Muscle of leg (tissue), 16 donors: ENCODE measurements at places on chromosomes 16 and 17. TPM values are rescaled to one million over a fixed set of nuclear protein-coding genes. Genes with fewer than 3 reads are reported as not detected.

- no peak for DNase-seq
- H3K4me3 ChIP-seq: no peak overlapping the region
- no peaks in the 10 kb centered on the region for H3K4me1 ChIP-seq
- no peak overlapping the region for H3K27ac ChIP-seq
Measured at GRCh38 chr16:49000594-49000993, 281.0 kb downstream of the CBLN1 start.

- H3K36me3 ChIP-seq: no peaks in the 10 kb centered on the region
- H3K27ac ChIP-seq: no peak overlapping the region
- H3K4me1 ChIP-seq: peaks cover 17% of the 10 kb centered on the region
Measured at GRCh38 chr16:73215678-73216377, 167.9 kb upstream of the ZFHX3 start.

- H3K27ac ChIP-seq: no peak overlapping the region
- no peaks in the 10 kb centered on the region for H3K36me3 ChIP-seq
- H3K4me1 ChIP-seq: no peaks in the 10 kb centered on the region
- no peak for DNase-seq
- no peaks in the 10 kb centered on the region for H3K27me3 ChIP-seq
Measured at GRCh38 chr17:14813649-14814370, 451.3 kb downstream of the PMP22 start.

GRCh38 chr17:57517273-57517631, 227.8 kb downstream of the CCDC182 start:
- peaks cover 38% of the 10 kb centered on the region for H3K4me1 ChIP-seq
- no peak overlapping the region for H3K4me3 ChIP-seq
- H3K36me3 ChIP-seq: no peaks in the 10 kb centered on the region
- DNase-seq: no peak
- peak overlapping the region; percentile 14 for H3K27ac ChIP-seq

- H3K4me3 ChIP-seq: no peak overlapping the region
- no peak overlapping the region for H3K27ac ChIP-seq
- no peaks in the 10 kb centered on the region for H3K36me3 ChIP-seq
- no peaks in the 10 kb centered on the region for H3K27me3 ChIP-seq
- DNase-seq: no peak
Measured at GRCh38 chr16:12324152-12324551, 347.6 kb downstream of the SNX29 start.

- peak; percentile 19 for DNase-seq
- H3K27ac ChIP-seq: no peak overlapping the region
- no peaks in the 10 kb centered on the region for H3K27me3 ChIP-seq
- no peaks in the 10 kb centered on the region for H3K36me3 ChIP-seq
- H3K4me3 ChIP-seq: no peak overlapping the region
- no peaks in the 10 kb centered on the region for H3K4me1 ChIP-seq
Measured at GRCh38 chr17:55496094-55496881, 15.0 kb downstream of the SMIM36 start.

DNA sequence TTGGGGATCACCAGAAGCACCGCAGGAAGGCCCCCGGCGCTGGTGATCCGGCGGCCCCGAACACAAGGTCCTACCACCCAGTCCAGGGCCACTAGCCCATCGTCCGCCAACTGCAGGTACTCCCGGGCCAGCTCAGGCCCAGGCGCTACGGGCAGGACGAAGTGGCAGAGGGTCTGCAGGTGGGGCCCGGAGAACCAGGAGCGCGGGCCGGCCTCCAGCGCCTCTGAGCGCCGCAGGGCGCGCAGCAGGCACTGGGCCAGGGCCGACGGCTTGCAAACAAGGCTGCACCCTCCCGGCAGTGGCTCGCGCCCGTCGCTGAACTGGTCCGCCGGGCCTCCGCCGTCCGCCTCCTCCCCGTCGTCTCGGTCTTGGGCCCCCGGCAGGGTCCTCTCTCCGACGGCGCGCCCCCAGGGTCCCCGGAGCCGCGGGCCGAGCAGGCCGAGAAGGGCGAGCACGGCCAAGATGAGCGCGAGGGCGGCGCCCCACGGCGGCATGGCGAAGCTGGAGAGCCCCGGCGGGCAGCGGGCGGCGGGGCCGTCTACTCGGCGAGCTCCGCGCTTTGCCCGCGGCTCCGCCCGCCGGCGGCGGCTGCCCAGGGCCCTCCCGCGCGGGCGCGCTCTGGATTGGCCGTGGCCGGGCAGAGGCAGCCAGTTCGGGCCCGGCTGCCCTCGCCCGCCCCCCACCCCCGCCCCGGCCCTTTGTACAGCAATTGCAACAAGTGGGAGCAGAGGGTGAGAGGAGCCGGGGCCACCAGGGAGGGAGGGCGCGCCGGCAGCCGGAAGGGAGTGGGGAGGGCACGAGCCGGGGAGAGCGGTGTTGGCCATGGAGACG, at the start of gene ABHD15:
TSS of gene ABHD15 (minus strand) at position 565 of the 831 bp plus-strand sequence. CDS start at position 494, 71 bp downstream.
- peaks cover 43% of the 10 kb centered on the region for H3K4me1 ChIP-seq
- peak; percentile 72 for DNase-seq
- H3K27ac ChIP-seq: peak within 1 kb of the TSS; percentile 87
- peaks cover 25% of the 10 kb centered on the region for H3K27me3 ChIP-seq

- no peak overlapping the region for H3K27ac ChIP-seq
- no peak for DNase-seq
- no peaks in the 10 kb centered on the region for H3K27me3 ChIP-seq
- H3K36me3 ChIP-seq: no peaks in the 10 kb centered on the region
- no peaks in the 10 kb centered on the region for H3K4me1 ChIP-seq
Measured at GRCh38 chr16:73750639-73751038, 546.0 kb upstream of the PSMD7 start.

CACNG3 gene
- not detected for total RNA-seq

GRCh38 chr16:56657555-56658326, at the start of gene MT1F:
MT1F (plus strand) TSS chr16:56657959; CDS start chr16:56658059, 100 bp downstream.
- peak; percentile 28 for DNase-seq
- peaks cover 19% of the 10 kb centered on the region for H3K4me1 ChIP-seq

KNOP1 gene
- 23.5 TPM for total RNA-seq

DNA sequence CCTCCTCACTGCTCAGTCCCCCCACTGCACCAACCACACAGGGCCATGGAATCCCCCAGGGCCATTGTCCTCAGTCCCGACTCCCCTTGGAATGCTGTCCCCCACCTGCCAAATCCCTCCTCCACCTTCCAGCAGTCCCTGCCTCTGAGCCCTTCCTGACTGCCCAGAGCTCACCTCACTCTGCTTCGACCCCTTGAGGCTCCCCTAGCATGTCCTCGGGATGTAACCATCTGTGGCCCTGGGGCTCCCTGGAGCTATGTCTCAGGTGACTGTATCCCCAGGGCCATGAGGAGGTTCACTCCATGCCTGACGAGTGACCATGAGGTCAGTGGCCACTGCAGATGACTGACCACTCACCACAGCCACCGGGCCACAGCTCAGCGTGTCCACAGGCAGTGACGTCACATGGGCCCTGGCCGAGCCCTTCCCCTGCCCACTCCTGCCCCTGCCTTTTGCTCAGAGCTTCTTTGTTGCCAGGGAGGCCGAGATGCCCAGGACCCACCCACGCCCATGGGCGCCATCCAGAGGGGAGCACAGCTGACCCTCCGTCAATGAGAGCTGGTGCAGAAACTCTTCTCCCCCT, 7.7 kb upstream of the PIEZO1 start:
- H3K27me3 ChIP-seq: peaks cover 43% of the 10 kb centered on the region
- H3K27ac ChIP-seq: no peak overlapping the region
- no peak overlapping the region for H3K4me3 ChIP-seq
- H3K36me3 ChIP-seq: no peaks in the 10 kb centered on the region
- no peak for DNase-seq

GRCh38 chr16:1453316-1453715, 9.0 kb upstream of the CCDC154 start:
- no peaks in the 10 kb centered on the region for H3K27me3 ChIP-seq
- no peak overlapping the region for H3K27ac ChIP-seq
- DNase-seq: no peak
- H3K4me1 ChIP-seq: no peaks in the 10 kb centered on the region
- peaks cover 83% of the 10 kb centered on the region for H3K36me3 ChIP-seq
- no peak overlapping the region for H3K4me3 ChIP-seq

DNA sequence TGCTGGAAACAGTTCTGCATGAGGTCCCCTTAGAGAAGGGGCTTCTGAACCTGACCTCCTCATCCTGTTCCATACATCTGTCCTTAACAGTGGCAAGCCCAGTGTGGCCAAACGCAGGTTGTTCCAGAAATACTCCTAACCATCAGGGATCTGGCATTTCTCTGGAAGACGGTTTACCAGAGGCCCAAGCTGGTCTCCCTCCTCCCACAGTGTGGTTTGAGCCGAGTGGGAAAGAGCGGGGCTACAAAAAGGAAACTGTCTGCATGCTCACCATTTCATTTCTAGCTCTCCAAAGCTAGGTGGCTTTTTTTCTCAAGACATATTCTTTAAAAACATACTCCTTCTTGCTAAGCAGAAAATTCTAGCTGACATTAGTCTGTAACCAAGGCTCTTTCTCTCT, 6.0 kb downstream of the MXRA7 start:
- no peak overlapping the region for H3K4me3 ChIP-seq
- no peak for DNase-seq
- H3K36me3 ChIP-seq: no peaks in the 10 kb centered on the region
- H3K27me3 ChIP-seq: no peaks in the 10 kb centered on the region
- no peak overlapping the region for H3K27ac ChIP-seq
- H3K4me1 ChIP-seq: peaks cover 51% of the 10 kb centered on the region

PRSS53 gene
- total RNA-seq: 11.5 TPM

GRCh38 chr16:72877374-72878028, 170.4 kb downstream of the ZFHX3 start:
- no peak overlapping the region for H3K27ac ChIP-seq
- no peak overlapping the region for H3K4me3 ChIP-seq
- H3K27me3 ChIP-seq: no peaks in the 10 kb centered on the region

WNT3 gene
- total RNA-seq: 1.9 TPM

- H3K36me3 ChIP-seq: peaks cover 19% of the 10 kb centered on the region
- DNase-seq: no peak
- no peak overlapping the region for H3K4me3 ChIP-seq
Measured at GRCh38 chr17:75273977-75274708, 3.1 kb upstream of the MIF4GD start.

TPSG1 gene
- total RNA-seq: not detected

TP53TG3B gene
- total RNA-seq: not detected

KRTAP2-3 gene
- not detected for total RNA-seq

DNA sequence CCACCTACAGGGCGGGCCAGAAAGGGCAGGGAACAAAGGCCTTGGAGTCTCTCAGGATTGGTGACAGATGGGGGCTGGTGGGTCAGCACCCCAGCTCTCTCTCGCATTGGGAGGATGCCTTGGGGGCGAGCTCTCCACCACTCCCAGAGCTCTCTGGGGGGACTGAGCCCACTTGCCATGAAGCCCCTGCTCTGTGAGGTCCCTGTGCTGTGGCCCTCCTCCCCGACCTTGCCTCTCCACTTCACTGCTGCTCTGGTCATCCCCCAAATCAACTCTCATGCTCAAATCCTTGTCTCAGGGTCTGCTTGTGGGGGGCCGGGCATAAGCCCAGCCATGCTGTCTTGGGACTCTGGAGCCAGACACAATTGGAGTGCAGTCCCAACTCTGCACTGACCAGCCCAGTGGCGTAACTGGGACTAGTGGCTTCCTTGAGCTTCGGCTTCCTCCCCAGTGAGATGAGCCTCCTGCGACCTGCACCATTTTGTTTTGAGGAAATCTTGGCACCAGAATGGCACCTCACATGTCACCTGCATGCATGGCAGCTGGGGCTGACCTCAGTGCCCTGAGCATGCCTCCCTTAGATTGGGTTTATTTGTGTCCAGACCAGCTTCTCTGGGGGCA, 184.5 kb downstream of the IRF8 start:
- H3K27ac ChIP-seq: no peak overlapping the region
- H3K27me3 ChIP-seq: peaks cover 56% of the 10 kb centered on the region
- H3K36me3 ChIP-seq: no peaks in the 10 kb centered on the region
- H3K4me1 ChIP-seq: no peaks in the 10 kb centered on the region
- no peak for DNase-seq

DHRS7C gene
- 143 TPM for total RNA-seq

- DNase-seq: no peak
- no peaks in the 10 kb centered on the region for H3K4me1 ChIP-seq
- no peaks in the 10 kb centered on the region for H3K36me3 ChIP-seq
- H3K4me3 ChIP-seq: no peak overlapping the region
- H3K27me3 ChIP-seq: peaks cover 9% of the 10 kb centered on the region
Measured at GRCh38 chr17:36674278-36674650, 72.9 kb downstream of the MRM1 start.

SLFN14 gene
- total RNA-seq: 0.22 TPM

DNA sequence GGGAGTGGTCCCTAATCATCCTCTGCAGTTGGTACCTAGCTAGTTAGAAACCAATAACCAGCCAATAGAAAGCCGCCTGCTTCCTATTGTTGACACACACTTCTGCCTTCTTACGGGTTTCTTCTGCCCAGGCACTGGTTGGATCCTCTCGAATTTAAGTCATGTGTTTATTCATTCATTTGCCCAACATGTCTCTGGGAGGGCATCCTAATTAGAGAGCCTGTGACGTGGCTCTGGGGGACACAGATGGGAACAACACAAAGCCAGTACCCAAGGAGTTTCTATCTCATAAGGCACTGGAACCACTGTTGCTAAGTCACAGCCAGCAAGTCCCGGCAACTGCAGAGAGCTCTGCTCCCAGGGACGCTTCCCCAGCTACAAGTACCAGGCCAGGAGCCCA, 300.7 kb upstream of the TNRC6C start:
- no peaks in the 10 kb centered on the region for H3K36me3 ChIP-seq
- peaks cover 11% of the 10 kb centered on the region for H3K27me3 ChIP-seq
- H3K4me1 ChIP-seq: peaks cover 5% of the 10 kb centered on the region
- H3K27ac ChIP-seq: no peak overlapping the region
- DNase-seq: no peak

KCNH6 gene
- total RNA-seq: not detected

RRAD gene
- 7.3 TPM for total RNA-seq

DNA sequence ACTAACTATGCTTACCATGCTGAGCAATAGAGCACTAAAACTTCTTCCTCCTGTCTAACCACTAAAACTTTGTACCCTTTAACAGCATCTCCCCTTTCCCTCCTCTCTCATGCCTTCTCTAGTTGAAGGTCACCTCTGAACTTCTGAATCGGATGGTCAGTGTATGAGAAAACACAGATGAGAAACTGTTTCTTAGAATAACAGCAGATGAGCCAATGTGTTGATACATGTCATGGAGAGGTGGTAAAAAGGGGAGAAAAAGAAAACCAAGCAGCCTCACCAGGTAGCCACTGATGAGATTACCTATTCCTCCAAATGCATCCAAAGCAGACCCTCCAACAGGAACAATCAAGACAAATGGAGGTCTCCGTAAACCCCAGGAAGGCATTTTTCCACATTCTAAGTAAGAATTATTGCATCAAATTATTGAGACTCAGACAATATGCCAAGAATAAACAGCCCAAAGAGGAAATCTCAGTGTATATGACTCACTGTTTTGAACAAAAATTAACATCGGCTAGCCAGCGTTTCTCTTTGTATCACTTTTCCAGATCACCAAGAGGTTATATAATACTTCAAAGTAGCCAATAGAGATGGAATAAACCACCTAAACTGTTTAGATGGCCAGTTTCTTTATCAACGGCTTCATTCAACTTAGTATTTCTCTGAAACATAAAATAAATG, 793.3 kb upstream of the SOX9 start:
- H3K4me1 ChIP-seq: no peaks in the 10 kb centered on the region
- H3K27me3 ChIP-seq: no peaks in the 10 kb centered on the region
- H3K27ac ChIP-seq: no peak overlapping the region
- no peaks in the 10 kb centered on the region for H3K36me3 ChIP-seq
- peak; percentile 68 for DNase-seq

DNA sequence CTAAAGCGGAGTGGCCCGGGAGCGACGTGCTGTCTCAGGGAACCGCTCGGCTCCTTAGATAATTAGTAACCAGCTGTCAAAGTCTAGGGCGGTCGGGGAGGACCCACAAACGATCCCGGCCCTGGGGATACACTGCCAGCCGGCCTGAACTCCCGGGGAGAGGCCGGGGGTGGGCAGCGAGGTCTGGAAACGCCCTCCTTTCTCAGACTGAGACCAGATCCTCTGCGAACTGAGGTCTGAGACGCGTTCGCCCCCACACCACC, 1.3 kb downstream of the HNF1B start:
- H3K27ac ChIP-seq: no peak overlapping the region
- DNase-seq: no peak
- H3K27me3 ChIP-seq: peaks cover 81% of the 10 kb centered on the region
- H3K4me3 ChIP-seq: no peak overlapping the region
- H3K36me3 ChIP-seq: no peaks in the 10 kb centered on the region
